ENCODE measurements at places on chromosomes 5 and 9.

GRCh38 chr5:114449860-114450421 lies 88.1 kb downstream of the KCNN2 start:
- peak; percentile 90 for DNase-seq

DNA sequence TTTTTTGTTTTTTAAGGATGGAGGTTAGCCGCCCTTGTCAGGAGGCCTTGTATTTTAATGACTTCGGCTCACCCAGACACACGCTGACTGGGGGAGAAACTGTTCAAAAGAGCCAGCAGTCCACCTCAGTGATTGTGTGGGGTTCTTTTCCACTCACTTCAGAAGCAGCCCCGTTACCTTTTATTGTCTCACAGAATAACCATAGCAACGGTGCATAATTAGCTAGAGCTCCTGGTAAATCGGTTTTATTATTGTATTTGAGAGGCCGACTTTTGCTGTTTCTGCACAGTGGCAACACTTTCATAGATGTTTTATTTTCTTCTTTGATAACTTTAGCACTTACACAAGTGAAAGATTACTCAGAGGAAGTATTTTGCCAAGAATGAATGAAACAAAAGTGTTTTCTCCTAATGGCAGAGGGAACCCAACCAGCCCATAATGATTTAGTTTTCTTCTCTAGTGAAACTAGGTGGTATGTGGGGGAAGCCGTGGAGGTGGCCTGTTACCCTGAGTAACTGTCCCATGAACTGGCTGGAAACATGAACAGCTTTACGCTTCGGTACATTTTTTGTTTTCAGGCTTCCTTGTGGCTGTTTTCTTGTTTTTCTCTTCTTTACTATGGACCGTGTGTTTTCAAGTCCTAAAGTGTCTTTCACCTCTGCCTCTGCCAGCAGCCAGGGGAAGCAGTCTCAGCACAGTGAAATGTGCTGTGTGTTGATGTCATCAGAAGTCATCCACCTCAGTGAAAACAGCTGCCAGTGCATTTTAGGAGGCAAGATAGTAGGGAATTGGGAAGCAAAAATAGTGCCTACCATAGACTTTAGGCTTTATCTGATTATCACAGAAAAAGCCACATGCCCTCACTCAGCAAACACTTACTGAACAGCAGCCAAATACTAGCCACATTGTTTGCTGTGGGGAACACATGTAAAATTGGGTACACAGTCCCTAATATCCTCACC lies 414.7 kb downstream of the KDM4C start:
- no peak for DNase-seq

DNA sequence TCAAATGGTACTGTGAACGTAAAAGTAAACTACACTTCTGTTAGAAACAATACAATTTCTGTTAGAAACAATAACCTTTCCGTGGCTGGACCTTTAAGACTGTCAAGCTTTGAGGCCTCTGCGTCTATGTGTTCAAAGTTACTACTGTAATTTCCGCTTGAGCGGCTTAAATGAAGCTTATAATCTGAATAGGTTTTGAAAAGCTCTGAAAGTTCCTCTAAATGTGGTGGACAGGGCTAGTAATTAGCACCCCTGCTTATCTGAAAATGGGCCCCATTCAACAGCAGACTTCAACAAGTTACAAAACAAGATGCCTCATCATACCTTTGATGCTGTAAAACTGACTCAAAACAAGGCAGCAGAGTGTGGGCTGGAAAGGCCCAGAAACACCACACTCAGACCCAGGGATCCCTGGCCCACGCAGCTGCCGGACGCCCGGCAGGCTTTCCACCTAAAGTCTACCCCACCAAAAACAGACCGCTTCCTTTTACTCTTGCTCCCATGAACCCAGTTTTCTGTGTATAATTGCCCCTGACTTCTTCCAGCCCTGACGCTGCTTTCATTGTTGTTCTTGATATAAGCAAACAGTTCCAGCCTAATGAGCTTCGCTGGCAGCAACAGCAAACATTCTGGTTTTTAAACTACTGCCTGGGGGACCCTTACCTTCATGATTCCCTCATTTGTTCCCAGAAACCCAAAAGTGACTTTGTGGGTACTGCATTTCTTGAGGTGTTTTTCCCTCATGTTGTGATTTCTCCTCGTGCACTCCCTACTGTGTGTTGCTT lies 66.7 kb downstream of the TLE1 start:
- no peak for DNase-seq

DNA sequence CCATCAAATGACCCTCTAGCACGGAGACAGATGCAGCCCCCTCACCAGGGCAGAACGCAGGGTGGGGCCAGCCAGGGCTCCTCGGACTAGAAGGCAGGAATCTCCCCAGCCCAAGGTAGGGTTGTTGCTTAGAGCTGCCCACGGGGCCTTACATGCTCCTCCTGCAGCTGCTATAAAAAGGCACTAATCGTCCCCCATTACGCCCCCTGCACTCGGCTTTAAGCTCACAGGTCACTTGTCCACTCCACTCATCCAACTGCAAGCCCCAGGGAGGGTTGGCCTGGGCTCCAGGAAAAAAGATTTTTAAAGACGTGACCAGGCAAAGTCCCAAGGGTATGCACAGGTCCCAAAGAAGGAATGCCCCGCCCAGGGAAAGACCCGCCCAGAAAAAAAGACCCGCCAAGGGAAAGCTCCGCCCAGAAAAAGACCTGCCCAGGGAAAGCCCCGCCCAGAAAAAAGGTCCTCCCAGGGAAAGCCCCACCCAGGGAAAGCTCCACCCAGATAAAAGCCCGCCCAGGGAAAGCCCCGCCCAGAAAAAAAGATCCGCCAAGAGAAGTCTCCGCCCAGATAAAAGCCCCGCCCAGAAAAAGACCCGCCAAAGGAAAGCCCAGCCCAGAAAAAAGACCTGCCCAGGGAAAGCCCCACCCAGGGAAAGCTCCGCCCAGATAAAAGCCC lies 11.1 kb downstream of the GRIN1 start:
- no peak for DNase-seq

- no peak for DNase-seq
These were observed 86.9 kb upstream of the RPS23 start for GRCh38 chr5:82365026-82365425.

DNA sequence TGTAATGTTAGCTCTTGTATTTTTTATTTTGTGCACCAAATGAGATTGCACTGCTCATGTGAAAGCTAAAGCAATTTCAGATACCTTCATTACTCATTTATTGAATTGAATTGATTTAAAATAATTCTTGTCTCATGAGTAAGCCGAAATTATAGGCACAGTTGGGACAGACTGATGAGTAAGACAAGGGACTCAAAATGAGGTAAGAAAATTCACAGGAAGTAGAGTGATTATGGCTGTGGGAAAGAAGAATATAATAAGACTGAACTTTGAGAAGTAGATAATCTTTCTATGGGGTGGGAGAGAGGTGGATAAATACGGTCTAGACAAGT lies 51.1 kb downstream of the NUDT12 start:
- no peak for DNase-seq

DNA sequence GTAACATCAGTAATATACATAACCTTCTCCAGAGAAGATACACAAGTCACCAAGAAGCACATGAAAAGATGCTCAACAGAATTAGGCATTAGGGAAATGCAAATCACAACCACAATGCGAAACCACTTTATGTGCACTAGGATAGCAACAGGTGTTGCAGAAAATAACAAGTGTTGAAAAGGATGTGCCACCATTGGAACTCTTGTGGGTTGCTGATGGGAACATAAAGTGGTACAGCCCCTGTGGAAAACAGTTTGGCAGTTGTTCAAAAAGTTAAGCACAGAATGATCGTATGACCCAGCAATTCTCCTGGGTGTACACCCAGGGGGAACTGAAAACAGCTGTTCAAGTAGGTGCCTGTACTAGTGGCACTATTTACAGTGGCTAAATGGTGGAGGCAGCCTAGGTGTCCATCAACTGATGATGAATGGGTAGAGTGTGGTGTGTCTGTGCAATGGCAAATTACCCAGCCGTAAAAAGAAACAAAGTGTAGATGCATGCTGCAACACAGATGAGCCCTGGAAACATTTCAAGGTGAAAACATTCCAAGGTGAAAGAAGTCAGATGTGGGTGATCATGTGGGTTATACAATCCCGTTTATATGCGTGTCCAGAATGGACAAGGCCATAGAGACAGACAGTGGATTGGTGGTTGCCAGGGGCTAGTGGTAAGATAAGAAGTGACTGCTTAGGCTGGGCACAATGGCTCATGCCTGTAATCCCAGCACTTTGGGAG lies 27.2 kb downstream of the CCDC69 start:
- DNase-seq, result no peak

DNA sequence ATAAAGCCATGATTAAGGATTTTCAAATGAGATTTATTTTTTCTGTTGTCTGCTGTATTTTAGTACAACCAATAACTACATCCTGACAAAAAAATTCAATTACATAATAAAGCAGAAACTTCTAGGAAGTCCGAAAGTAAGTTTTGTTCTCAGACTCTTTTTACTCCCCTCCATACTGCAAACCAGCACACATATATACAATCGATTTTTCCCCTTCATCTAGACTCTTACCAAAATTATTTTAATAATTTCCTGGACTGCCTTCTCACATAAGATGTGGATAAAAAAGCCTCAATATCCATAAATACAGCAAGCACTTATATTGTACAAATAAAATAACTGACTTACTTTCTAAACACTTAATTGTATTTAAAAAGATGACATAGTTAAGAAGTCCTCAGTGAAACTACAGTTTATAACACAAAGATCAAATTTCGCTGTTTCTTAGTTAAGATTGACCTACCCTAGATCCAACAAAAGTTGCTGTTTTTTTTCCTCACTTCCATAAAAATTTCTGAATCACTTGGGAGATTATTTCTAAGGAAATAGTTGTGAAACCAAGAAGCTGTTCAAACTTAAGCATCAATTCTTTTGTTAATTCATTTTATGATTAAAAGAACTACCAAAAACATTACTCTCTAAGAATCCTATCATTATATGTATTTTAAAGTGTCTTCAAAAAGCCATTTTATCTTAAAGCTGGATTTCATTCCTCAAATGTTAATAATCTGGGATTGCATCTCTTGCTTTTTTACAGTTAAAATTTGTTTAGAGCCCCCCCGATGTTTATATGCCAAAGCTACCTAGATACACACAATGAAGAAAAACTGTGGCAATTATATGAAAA lies 74.7 kb upstream of the IFNE start:
- DNase-seq, result no peak

DNA sequence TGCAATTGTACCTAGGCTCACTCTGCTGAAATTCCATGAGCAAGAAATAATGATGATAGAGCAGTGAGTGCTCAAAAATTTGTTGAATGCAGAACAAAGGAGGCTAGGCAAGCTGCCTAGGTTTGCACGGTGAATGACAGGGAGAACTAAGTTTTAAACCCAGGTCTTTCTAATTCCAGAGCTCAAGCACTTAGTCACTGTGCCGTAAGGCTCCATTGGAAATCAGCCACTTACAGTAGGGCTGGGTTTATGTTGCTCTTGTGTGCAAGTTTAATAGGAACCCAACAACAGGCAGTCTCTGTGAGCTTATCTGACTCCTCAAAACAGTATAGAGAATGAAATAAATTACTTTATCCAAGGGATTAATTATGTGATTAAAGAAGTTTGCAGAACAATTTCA lies 147.0 kb downstream of the CSNK1G3 start:
- DNase-seq, result no peak

- DNase-seq, result no peak
These were observed 36.1 kb upstream of the DENND1A start for GRCh38 chr9:123965801-123966686.

DNA sequence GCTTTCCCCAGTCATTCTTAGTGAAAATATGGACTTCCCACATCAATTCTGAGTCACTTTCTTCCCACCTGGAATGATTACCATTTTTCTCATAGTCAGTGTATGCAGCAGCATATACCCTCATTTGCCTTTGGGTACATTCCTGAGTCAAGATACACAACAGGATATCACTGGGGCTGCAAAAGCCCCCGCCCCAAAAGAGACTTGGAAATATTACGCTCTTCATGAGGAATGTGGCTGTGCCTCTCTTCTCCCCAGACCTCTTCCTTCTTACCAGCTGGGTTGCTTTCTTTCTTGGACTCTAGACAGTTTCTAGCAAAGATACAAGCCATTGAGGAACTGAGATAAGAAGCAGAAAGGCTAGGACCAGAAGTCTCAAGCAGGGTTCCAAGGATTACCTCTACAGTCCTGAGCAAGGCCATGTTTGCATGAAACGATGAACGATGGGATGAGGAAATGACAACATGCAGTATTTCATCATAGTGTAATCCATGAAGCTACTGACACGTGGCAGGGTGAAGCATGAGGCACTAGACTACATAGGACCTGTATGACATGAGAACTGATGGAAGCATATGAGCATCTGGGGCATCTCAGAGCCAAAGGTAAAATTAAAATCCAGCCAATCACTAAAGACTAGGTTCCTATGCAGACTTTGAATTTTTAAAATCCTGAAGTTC lies 218.1 kb downstream of the RAB3C start:
- DNase-seq, result no peak

DNA sequence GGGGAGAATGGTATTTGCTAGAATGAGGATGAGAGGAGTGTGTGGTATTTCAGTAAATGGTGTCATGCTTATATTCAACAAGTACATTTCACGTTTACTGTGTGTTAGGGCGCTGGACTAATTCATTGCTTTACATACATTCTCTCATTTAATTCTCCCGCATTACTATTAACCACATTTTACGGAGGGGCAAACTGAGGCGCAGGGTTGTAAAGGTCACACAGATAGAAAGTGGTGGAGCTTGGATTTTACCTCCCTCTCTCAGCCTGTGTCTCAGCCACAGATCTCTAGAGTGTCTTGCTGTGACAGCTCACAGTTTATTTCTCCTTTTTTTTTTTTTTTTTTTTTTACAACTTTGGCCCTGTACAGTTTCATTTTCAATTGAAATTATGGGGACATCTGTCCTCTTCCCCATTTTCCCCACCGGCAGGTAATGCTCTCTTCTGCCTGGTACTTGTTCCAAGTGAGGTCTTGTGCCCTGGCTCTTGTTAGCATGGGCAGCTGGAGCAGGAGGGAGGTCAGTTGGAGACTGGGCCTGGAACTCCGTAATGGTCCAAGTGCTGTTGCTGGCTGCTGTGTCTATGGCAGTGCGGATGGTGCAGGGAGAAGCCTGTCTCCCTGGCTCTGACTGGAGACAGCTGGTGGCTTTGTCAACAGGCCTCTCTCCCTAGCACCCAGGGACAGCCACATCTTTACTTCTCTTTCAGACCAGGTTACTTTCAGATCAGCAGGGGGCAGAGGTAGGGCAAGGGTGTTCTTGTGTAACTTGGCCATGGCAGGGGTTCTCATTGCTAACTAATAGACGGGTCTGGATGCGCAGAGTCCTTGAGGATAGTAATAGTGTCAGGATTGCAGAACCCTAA lies 20.5 kb upstream of the NDST1 start:
- no peak for DNase-seq

- no peak for DNase-seq
These were observed 23.6 kb downstream of the MARCHF3 start for GRCh38 chr5:127006744-127007143.

DNA sequence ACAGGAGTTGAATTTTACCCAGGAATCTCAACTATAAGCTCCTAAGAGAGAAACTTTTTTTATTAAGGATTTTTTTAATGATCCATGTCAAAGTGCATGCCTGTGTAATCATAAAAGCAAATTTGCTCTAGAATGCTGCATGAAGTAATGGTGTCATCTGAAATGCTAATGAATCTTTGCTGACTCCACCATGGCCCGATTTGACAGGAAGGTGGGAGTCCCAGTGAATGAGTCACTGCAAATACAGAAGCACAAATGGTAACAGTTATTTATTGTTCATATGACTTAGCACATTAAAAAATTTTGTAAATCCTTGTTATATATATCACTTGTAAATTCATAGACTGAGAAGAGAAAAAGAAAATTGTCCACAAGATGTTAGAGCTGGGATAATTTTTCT lies 341.3 kb downstream of the RASEF start:
- no peak for DNase-seq

GRCh38 chr9:87642330-87643106 lies 83.4 kb upstream of the CTSL start:
- DNase-seq, result no peak

All from right hindlimb (tissue), 1 donor.